Activated T-helper 17 cell treated with anti-CD3 and anti-CD28 coated beads, Interleukin-2, amount 50 U/mL, for 72 hours (primary cell): ENCODE measurements at places on chromosomes 5 and 9. TPM values are rescaled to one million over a fixed set of nuclear protein-coding genes. Genes with fewer than 3 reads are reported as not detected.

Gene RAB3C
- not detected for total RNA-seq

Gene PDCD1LG2
- total RNA-seq, result 1.5 TPM

Gene SLC36A3
- total RNA-seq, result not detected

Gene FGF1
- not detected for total RNA-seq

Gene TXNDC8
- not detected for total RNA-seq

Gene WDR31
- 1.6 TPM for total RNA-seq

Gene GFI1B
- not detected for total RNA-seq

Gene CDKN2B-AS1
- total RNA-seq, result 0.93 TPM

DNA sequence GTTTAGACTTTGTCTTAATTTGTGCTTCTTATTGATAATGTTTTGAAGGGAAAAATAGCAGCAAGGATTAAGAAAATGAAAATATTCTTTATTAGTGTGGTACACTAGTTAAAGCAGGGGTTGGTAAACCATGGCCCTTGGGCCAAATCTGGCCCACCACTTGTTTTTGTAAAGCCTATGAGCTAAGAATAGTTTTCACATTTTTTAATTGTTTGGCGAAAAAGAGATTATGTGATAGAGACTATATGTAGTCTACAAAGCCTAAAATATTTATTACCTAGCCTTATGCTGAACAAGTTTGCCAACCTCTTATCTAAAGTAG is 57.2 kb downstream of the KCNN2 start:
- ATAC-seq, result no peak

DNA sequence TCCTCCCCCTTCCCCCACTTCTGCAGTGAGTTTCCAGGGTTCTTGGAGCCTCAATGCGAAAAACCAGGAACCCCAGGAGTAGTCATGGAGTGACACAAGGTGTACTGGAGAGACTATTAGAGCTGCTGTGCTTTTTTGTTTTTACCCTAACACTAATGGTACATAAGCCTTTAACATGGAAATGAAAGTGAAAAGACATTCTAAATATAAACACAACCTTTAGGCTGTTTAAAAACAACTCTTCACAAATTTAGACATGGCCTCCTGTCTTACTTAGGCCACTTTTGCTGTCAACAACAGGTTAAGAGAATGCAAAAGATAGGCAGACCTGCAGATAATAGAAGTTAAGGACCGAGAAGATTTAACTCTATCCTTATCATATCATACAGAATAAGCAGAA is 232.2 kb downstream of the DENND1A start:
- no peak for ATAC-seq

GRCh38 chr9:129624168-129624759 is 1.7 kb upstream of the NTMT1 start:
- peak; percentile 23 for ATAC-seq

DNA sequence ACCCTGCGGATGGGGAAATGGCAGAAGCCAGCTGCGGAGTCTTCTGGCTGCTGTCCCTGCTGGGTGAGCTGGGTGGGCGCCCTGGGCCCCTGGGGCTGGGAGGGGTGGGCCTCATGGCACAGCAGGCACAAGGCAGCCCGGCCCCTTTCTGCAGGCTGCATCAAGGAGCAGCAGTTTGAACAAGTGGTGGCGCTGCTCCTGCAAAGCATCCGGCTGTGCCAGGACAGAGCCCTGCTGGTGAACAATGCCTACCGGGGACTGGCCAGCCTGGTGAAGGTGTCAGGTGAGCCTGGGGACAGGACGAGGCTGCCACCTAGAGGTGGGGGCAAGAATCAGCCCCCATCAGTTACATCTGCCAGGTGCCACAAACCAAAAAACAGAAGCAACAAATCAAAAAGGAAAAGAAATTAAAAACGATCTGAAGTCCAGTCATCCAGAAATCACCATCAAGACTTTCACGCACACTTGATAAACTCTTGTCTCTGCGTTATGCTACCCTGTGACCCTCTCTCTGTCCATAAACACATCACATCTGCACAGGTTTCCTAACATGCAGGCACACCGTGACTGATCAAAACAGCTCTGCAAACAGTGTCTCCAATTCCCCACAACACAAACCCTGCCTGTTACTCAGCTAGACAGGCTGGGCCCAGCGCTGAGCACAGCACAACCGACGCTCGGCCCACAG is 13.9 kb downstream of the REXO4 start:
- no peak for ATAC-seq

DNA sequence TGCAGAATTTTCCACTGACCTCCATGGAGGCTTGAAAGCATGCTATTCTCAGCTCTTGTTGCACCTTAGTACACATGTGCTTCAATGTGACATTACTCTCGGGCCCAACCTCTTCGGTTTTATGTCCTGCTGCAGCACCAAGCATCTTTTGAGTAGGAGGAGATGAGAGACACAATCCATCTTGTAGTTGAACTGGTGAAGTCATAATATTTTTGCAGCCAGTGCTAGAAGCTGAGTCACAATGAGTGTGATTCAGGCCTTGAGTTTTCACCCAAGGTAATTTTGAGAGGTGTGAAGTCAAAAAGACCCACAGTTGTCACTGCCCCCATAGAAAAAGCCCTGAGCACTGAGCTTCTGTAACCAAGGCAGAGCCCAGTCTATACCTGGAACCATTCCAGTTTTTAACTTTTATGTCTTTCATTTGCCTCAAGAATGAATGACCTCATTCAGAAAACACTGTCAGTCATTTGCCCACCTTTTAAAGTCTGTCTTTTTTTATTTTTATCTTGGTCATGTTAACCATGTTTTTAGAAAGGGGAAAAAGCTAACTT is 117.7 kb downstream of the ZNF462 start:
- no peak for ATAC-seq

DNA sequence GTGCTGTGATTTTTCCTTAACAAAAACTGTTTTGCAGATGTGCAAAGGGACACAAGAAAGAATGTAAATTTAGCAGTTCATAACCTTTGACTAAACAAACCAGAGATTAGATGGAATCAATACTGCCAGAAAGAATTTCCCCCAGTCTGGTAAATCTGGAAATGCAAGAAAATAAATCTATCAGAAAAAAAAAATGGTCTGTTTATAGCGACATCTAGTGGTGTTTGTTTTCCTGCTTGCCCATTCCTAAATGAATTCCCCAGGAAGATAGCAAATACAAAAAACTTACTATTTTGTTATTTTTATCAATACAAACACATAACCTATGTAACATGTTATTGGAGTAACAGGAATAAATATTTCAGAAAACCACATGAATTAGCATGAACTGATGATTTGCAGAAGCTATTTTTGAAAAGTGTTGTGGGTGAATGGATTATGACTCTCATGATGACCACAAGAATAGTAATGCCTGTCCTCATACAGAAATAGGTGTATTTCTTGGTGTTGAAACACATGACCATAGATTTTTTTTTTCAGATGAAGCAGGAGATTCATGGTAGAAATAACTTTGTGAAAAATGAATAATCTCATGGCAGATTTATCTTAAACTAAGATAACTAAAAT is 1703.8 kb downstream of the MAT2B start:
- no peak for ATAC-seq

DNA sequence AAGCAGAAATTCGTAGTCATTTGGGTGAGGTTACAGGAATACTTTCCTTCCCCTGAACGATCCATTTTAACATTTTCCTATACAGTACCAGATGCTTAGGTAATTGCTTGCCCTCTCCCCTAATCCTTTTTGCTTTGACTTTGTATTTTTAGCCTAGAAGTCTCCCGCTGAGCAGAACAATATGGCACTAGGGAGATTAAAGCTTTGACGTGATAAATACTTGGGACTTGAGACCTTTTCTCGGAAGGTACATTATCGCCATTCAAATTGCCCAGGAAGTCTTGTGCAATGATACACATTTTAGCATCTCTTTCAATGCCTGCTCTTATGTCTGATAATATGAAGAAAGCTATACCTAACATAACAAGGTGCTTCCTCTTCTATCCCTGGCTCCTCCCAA is 22.9 kb upstream of the SPATA31C2 start:
- ATAC-seq, result no peak

DNA sequence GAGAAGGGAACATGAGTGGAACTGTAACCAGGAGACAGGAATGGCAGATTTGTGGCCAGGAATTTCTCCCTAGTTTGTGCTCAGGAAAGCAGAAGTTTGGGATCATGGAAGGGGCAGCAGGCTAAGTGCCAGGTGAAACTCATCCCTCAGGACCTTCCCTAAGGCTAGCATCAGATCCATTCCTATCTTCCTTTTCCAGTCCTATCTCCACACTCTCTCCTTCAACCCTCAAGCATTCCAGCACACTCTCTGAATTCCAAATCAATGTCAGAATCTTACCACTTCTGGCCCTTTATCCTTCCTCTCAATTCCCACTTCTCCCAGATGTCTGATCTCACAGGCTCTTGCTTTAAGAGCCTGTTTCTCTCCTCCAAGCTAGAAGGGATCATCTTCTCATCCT is 53.2 kb upstream of the GRIA1 start:
- no peak for ATAC-seq

DNA sequence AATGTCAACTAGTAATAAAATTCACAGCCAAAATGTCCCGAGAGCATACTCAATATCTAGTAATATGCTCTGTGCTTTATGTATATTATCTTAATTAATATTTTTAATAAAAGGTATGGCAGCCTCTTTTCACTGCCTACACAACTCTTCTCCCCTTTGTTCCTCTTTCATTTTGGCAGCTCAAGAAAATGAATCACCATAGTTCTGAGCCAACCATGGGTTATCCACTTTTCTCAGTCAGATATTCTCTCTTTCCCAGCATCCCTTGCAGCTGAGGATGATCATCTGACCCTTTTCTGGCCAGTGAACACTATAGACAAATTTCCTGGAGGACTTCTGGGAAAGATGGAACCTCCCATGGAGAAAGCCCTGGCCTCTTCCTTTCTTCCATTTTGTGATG is 8.2 kb upstream of the DOCK8 start:
- ATAC-seq, result no peak

GRCh38 chr5:65100911-65101631 is 332.3 kb downstream of the CWC27 start:
- no peak for ATAC-seq

DNA sequence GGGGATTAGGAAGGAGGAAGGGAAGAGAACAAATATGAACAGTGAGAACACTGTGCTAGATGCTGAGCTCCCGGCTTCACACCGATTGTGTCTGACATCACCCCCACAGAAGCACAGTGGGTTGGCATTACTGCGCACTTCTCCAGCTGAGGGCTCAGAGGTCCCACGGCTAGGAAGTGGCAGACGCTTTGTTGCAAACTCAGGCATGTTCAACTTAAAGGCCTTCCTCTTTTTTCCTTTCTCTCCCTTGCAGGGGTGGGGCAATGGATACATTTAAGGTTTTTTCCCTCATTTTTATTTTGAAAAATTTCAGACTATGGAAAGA is 15.5 kb upstream of the SHB start:
- no peak for ATAC-seq

GRCh38 chr5:170619869-170620268 is 116.0 kb downstream of the KCNIP1 start:
- peak; percentile 19 for ATAC-seq

DNA sequence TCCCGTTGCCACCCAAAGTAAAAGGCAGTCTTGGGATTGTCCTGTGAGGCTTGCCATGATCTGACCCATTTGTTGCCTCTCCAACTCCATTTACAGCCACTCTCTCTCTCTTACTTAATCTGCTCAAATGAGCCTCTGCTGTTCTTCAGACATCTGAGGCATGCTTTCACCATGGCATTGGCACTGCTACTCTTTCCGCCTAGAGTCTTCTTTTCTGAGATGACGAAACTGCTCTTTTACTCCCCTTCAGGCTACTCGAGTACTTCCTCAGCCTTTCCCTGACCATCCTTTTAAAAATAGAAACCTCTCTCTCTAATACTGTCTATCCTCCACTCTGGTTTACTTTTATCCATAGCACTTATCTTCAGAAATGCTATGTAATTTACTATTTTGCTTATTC is 9.0 kb downstream of the FOCAD start:
- ATAC-seq, result no peak

DNA sequence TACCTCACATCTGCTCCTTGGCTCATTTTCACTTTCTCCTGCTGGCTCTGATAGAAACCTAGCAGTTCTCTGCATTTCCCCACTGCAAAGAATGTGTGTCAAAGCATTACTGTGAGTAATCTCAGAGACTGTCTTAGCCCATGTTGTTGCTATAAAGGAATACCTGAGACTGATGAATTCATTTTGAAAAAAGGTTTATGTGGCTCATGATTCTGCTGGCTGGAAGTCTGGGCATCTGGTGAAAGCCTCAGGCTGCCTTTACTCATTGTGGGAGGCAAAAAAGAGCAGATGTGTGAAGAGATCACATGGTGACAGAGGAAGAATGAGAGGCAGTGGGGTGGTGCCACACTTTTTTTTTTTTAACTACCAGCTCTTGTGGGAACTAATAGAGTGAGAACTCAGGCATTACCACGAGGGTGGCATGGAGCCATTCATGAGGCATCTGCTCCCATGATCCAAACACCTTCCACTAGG is 191.6 kb upstream of the CTNND2 start:
- ATAC-seq, result no peak

DNA sequence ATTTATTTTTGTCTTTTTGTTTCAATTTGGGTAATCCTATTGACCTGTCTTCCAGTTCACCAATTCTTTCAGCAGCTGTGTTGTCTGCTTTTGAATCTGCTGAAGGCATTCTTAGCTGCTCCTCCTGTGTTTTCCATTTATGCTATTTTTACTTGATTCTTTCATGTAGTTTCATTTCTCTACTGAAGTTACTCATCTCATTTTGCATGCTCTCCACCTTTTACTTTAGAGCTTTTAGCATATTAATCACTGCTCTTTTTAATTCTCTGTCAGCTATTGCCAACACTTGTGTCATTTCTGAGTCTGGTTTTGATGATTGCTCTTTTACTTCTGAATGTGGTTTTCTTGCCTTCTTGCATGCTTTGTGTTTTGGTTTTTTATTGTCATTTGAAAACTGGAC is 496.0 kb upstream of the CLINT1 start:
- peak; percentile 69 for ATAC-seq

GRCh38 chr9:111961009-111961408 is 64.4 kb downstream of the UGCG start:
- ATAC-seq, result no peak
